Stimulated activated CD4-positive, alpha-beta T cell treated with anti-CD3 and anti-CD28 coated beads, Interleukin-4, amount 100 ng/mL, for 48 hours (primary cell): ENCODE measurements at places on chromosomes 16 and 17.

GRCh38 chr16:80387318-80387921 lies 153.4 kb upstream of the DYNLRB2 start:
- DNase-seq, result no peak

DNA sequence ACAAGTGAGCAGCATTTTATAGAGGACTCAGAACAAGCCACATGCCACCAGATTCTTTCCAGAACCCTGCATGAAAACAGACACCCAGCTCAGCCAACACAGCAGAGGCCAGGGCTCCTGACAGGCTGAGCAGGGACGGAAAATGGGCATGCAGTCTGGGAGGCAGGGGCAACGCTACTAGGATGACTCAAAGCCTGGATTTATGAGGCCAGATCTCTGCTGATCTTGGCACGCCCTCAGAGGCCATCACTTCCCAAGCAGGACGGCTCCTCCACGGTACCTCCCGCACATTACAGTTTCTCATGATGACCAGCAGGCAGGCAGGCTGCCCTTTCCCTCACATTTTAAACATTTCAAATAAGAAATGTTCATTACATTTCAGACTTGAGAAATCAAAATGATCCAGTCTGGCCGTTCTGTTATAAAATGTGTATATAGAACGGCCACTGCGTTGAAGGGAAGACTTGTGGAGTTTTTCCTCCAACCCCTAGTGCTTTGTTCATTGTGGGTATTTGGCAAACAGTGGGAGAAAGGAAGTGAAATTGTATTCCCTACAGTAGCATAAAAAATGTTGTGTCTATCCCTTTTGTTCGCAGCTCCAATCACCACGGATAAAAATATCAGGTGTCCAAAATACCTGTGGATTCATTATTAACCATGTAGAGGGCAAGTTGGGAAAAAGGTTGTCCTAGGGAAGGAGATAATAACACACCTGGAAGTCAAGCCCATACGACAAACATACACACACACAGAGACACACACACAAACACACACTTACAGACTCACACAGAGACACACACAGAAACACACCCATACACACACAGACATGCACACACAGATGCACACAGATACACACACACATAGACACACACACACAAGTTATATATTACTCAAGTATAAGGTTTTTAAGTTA lies 64.8 kb upstream of the ADAMTS18 start:
- no peak for DNase-seq

DNA sequence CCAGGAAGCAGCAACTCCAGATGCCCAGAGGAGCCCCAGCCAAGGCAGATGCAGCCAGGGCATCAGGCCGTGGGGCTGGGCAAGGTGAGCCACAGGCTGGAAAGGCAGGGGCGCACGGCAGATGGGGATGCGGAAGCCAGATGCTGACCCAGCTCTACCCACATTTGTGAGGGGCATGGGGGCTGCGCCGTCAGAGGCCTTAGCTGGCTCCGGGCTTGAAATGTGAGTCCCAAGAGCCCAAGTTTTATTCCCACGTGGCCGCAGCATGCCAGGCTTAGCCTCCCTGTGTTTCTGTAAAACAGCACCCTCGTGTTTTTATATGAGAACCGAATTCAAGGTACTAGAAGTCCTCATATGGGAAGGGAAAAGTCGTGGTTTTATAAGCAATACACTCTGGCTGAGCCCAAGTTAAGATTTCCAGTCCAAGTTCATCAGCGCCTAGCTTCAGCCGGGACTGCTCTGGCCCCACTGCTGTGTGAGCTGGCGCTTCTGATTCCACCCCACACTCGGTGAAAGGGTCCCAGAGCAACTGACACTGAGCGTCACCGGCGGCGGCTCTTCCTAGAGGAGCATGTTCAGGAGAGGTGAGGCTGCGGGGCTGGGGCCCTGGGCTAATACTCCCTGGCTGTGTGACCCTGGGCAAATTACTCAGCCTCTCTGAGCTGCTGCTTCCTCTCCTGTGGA lies 6.7 kb upstream of the C16orf95 start:
- no peak for DNase-seq

DNA sequence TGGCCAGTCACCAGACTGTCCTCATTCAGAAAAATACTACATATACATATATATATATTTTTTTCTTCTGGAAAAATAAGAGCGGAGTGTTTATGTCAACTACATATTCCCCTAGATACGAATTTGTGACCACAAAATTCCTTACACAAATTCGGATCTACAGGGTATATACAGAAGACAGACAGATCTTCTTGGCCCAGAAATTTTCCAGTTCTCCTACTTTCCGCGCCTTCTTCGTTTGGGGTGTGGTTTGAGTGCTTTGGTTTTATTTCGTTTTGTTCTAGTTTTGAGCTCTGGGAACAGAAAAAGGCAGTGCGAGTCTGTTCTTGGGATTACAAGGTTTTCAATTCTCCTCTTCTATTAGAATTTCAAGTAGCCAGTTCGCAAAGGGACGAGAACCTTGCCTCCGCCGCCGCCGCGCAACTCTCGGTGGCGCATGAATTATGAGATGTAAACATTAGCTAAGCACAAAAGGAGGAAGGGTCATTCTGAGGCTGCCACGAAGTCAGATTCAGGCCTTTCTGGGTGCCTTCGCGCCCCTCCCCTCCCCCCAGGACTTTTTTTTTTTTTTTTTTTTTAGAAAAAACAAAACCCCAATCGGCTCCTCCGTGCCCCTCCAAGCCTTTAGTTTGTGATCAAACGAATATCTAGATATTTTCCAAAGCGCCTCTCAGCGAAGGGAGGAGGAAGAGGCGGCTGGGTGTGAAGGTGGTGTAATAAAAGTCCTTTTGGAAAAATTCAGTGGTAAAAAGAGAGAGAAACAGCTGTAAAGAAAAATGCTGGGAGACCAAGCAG lies 1.8 kb upstream of the HOXB4 start:
- DNase-seq, result no peak

- DNase-seq, result peak; percentile 71
Observed at GRCh38 chr16:67244387-67245185, 2.7 kb downstream of the FHOD1 start.

GRCh38 chr17:50396261-50397110 lies 837 bp downstream of the LRRC59 start:
- DNase-seq, result no peak

DNA sequence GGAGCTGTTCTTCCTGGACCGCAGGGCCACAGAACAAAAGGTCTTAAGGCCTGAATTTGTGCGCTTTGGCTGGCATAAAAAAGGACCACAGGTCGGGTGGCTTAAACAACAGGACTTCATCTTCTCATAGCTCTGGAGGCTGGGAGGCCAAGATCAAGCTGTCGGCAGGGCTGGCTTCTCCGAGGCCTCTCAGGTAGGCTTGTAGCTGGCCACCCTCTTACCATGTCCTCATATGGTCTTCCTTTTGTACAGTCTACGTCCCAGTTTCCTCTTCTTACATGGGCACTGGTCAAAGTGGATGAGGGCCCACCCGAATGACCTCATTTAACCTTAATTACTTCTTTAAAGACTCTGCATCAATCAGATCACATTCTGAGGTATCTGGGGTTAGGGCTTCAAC lies 257.6 kb downstream of the CBLN1 start:
- DNase-seq, result no peak

- DNase-seq, result no peak
Observed at GRCh38 chr17:67558740-67559380, 158.9 kb upstream of the NOL11 start.

GRCh38 chr17:3502466-3502865 lies 26.7 kb downstream of the ASPA start:
- DNase-seq, result no peak

GRCh38 chr17:1735834-1736347 lies 6.8 kb upstream of the SERPINF2 start:
- DNase-seq, result no peak

GRCh38 chr17:77485089-77485833 lies 344.5 kb downstream of the SEC14L1 start:
- DNase-seq, result no peak
